CD4-positive, alpha-beta memory T cell (primary cell): ENCODE measurements at places on chromosomes 5 and 9.
A peak's percentile ranks its signal among the peaks of the same experiment; 100 is the strongest.

- peak; percentile 86 for DNase-seq
- H3K27ac ChIP-seq: no peak overlapping the region
- H3K36me3 ChIP-seq: no peaks in the 10 kb centered on the region
- H3K4me1 ChIP-seq: peaks cover 25% of the 10 kb centered on the region
- no peak overlapping the region for H3K4me3 ChIP-seq
- no peaks in the 10 kb centered on the region for H3K27me3 ChIP-seq
Measured at GRCh38 chr9:137236238-137236935, 4.7 kb upstream of the TUBB4B start.

DNA sequence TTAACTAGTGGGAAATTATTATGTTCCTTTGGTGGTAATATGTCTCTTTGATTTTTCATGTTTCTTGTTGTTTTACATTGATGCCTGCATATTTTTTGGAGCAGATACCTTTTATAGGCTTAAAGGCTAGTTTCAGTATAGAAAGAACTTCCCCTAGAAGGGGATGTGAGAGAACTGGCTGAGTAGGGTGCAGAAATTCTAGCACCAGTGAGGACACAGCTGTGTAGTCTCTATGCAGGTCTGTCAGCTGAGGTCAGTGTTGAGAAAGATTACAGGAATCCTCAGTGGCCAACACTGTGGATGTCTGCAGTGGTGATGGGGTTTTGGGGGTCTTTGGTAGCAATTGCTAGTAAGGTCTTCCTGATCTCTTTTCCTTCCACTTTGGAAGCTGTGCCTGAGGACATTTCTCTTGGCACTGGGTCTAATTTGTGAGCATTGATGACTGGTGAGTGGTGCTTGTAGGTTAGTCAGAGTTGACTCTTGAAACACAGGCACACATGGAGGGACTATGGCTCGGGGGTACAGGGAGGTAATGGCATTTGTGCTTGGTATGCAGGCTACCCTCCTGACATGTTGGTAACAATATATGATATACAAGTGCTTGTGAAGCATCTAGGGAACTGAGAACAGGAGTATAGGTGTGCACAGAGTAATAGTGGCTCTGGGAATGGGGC is 221.4 kb downstream of the SPATA31D1 start:
- H3K27me3 ChIP-seq: no peaks in the 10 kb centered on the region
- no peaks in the 10 kb centered on the region for H3K4me1 ChIP-seq
- H3K4me3 ChIP-seq: no peak overlapping the region
- no peak overlapping the region for H3K27ac ChIP-seq
- no peak for DNase-seq
- H3K36me3 ChIP-seq: no peaks in the 10 kb centered on the region

- no peak overlapping the region for H3K4me3 ChIP-seq
- DNase-seq: no peak
- no peaks in the 10 kb centered on the region for H3K27me3 ChIP-seq
- no peaks in the 10 kb centered on the region for H3K4me1 ChIP-seq
- H3K36me3 ChIP-seq: no peaks in the 10 kb centered on the region
- H3K27ac ChIP-seq: no peak overlapping the region
Measured at GRCh38 chr5:142810081-142810480, 39.9 kb downstream of the ARHGAP26 start.

- H3K36me3 ChIP-seq: no peaks in the 10 kb centered on the region
- DNase-seq: no peak
- no peak overlapping the region for H3K27ac ChIP-seq
- no peak overlapping the region for H3K4me3 ChIP-seq
Measured at GRCh38 chr9:87501806-87502205, 4.1 kb downstream of the DAPK1 start.

GRCh38 chr5:103138202-103138690 is 18.1 kb downstream of the PPIP5K2 start:
- peaks cover 4% of the 10 kb centered on the region for H3K36me3 ChIP-seq
- no peaks in the 10 kb centered on the region for H3K4me1 ChIP-seq
- no peak for DNase-seq
- H3K4me3 ChIP-seq: no peak overlapping the region

- H3K27ac ChIP-seq: no peak overlapping the region
- DNase-seq: no peak
- no peaks in the 10 kb centered on the region for H3K27me3 ChIP-seq
- no peak overlapping the region for H3K4me3 ChIP-seq
- no peaks in the 10 kb centered on the region for H3K36me3 ChIP-seq
Measured at GRCh38 chr5:97046270-97046982, 96.0 kb downstream of the LIX1 start.

DNA sequence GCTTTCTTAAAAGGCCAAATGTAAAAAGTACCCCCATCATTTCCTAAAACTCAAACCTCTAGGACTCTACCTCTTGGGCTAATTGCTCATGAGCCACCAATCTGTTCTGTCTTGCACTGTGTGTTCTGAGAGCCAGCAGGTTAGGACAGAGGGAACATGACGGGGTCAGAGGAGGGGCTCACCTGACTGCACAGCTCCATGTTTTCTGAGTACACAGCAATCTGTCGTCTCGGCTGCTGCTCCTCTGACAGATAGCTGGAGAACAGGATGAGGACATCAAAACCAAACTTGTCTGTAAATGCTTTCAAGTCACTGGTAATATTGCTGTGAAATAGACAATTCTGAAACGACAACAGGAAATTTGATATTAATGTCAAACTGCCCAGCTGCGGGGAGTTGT is 50.9 kb upstream of the PCA3 start:
- no peak overlapping the region for H3K27ac ChIP-seq
- no peak for DNase-seq
- no peaks in the 10 kb centered on the region for H3K36me3 ChIP-seq
- no peaks in the 10 kb centered on the region for H3K27me3 ChIP-seq
- H3K4me1 ChIP-seq: no peaks in the 10 kb centered on the region

- no peaks in the 10 kb centered on the region for H3K4me1 ChIP-seq
- H3K27me3 ChIP-seq: no peaks in the 10 kb centered on the region
- no peak overlapping the region for H3K27ac ChIP-seq
- no peak for DNase-seq
- no peak overlapping the region for H3K4me3 ChIP-seq
Measured at GRCh38 chr5:124355928-124356327, 390.5 kb downstream of the ZNF608 start.

GRCh38 chr5:39470811-39471210 is 46.0 kb upstream of the DAB2 start:
- no peak overlapping the region for H3K4me3 ChIP-seq
- H3K36me3 ChIP-seq: no peaks in the 10 kb centered on the region
- H3K27me3 ChIP-seq: no peaks in the 10 kb centered on the region
- no peaks in the 10 kb centered on the region for H3K4me1 ChIP-seq
- DNase-seq: no peak
- no peak overlapping the region for H3K27ac ChIP-seq

DNA sequence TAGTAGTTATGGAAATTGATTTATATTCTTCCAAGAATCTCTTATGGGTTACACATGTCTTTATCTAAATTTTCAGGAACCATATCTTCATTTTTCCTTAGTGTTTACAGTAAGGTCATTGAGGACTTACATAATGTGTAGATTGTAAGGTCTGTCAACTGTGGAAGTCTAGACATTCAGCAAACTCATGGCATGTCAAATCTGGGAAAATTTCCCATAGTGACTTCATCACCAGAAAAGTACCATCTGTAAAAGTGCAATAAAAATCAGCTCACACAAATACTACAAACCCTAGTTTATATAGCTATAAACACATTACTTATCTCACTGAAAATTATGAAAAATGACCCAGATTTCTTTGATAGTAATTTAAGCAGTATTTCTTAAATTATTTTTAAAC is 419.4 kb downstream of the MTRR start:
- no peaks in the 10 kb centered on the region for H3K27me3 ChIP-seq
- no peak overlapping the region for H3K27ac ChIP-seq
- H3K4me1 ChIP-seq: no peaks in the 10 kb centered on the region
- no peak for DNase-seq
- no peaks in the 10 kb centered on the region for H3K36me3 ChIP-seq
- H3K4me3 ChIP-seq: no peak overlapping the region

DNA sequence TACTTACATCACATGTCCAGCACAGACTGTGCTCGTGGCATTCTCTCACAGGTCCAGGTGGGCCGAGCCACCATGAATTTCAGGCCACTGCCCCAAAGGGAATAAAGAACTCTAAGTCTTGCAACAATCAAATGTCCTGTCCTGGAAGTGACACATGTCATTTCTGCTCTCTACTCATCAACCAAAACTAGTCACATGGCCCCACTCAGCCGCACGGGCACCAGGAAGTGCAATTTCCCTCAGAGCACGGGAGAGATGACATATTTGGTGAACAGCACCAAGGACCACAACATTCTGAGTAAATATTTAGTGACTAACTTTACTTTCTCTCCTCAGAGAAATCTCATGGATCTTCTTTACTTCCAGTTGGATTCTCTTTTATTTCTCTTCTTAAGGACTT is 131.1 kb upstream of the TUT7 start:
- H3K4me3 ChIP-seq: no peak overlapping the region
- no peaks in the 10 kb centered on the region for H3K36me3 ChIP-seq
- no peaks in the 10 kb centered on the region for H3K27me3 ChIP-seq
- no peak overlapping the region for H3K27ac ChIP-seq

DNA sequence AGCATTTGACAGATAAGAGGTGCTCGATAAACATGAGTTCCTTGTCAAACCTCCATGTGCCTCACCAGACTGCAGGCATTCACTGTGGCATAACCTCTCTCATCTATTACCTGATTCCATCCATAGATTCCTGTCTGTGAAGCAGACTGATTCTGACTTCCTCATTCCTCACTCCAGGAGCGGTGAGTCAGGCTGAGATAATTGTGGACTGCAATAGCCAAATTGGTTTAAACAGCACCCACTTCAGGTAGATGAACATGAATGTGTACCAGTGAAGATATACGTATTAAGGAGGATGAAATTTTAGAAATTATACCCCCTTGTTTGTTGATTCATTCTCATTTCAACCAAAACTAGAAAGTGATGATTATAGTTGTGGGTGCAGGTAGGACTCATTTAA is 391.2 kb downstream of the HINT1 start:
- DNase-seq: no peak
- H3K4me1 ChIP-seq: no peaks in the 10 kb centered on the region
- H3K4me3 ChIP-seq: no peak overlapping the region
- H3K36me3 ChIP-seq: no peaks in the 10 kb centered on the region
- no peak overlapping the region for H3K27ac ChIP-seq

DNA sequence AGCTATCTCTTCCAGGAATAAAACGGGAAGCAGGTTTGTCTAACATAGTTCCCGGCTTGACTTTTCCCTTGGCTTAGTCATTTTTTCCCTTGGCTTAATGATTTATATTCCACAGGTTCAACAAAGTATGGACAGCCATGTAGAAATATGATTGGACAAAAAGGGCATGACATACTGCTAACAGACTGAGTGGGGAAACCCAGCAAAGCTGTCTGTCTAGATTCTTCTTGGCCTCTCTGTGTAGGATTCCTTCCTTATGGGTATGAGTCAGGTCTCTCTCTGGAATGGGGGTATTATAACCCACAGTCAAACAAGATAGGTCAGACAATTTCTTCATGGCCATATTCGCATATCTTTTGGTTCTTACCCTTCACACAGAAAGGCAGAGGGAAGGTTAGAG is 5.7 kb upstream of the MTAP start:
- DNase-seq: no peak
- peaks cover 8% of the 10 kb centered on the region for H3K4me1 ChIP-seq
- H3K4me3 ChIP-seq: no peak overlapping the region
- H3K27ac ChIP-seq: no peak overlapping the region
- peaks cover 6% of the 10 kb centered on the region for H3K27me3 ChIP-seq

GRCh38 chr5:91283899-91284298 is 99.2 kb downstream of the ARRDC3 start:
- H3K36me3 ChIP-seq: no peaks in the 10 kb centered on the region
- no peak overlapping the region for H3K4me3 ChIP-seq
- no peak for DNase-seq
- H3K4me1 ChIP-seq: peaks cover 14% of the 10 kb centered on the region
- no peak overlapping the region for H3K27ac ChIP-seq

GRCh38 chr9:18874069-18874468 is 158.9 kb downstream of the SAXO1 start:
- no peaks in the 10 kb centered on the region for H3K36me3 ChIP-seq
- no peak overlapping the region for H3K4me3 ChIP-seq
- H3K4me1 ChIP-seq: no peaks in the 10 kb centered on the region
- DNase-seq: no peak

DNA sequence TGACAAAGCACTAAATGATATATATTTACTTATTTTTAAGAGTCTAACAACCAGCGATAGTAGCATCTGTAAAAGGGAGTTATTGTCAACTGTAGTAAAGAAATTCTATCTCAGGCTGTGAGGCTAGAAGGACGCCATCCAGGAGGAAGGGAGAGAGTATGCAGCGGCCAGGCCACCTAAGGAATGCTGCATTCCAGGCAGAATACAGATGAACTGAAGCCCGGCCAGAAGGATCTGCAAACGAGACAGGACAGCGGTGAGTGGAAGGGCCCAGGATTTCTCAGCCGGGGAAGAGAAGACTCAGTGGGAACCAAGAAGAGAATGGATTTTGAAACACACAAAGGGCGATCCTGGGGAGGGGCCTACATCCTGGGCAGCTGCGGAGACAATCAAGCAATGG is 7.4 kb downstream of the RETREG1 start:
- no peaks in the 10 kb centered on the region for H3K36me3 ChIP-seq
- H3K27me3 ChIP-seq: no peaks in the 10 kb centered on the region
- H3K27ac ChIP-seq: no peak overlapping the region
- no peak overlapping the region for H3K4me3 ChIP-seq
- DNase-seq: no peak
- H3K4me1 ChIP-seq: peaks cover 24% of the 10 kb centered on the region

- no peak for DNase-seq
- H3K4me1 ChIP-seq: no peaks in the 10 kb centered on the region
- no peaks in the 10 kb centered on the region for H3K27me3 ChIP-seq
- no peak overlapping the region for H3K27ac ChIP-seq
- H3K36me3 ChIP-seq: no peaks in the 10 kb centered on the region
Measured at GRCh38 chr9:72656021-72656420, 134.6 kb downstream of the TMC1 start.

- no peaks in the 10 kb centered on the region for H3K4me1 ChIP-seq
- H3K27ac ChIP-seq: no peak overlapping the region
- H3K27me3 ChIP-seq: no peaks in the 10 kb centered on the region
- H3K4me3 ChIP-seq: no peak overlapping the region
Measured at GRCh38 chr5:172407822-172408221, 46.5 kb downstream of the SH3PXD2B start.

DNA sequence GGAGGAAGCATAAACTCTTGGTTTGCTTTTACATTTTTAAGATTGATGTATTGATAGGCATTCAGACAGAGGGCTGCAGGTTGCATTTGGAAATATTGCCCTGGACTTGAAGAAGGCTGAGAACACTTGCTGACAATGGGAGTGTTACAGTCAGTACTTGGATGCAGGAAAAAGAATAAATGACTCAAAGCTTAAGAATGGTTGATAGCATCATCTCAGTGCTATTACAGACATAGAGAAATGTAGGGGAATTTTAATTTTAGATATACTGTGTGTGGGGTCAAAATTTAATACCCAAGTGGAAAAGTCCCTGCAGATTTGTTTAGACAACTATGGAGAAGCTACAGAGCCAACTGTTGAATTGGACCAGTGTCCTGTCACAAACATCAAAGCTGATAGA is 101.1 kb downstream of the ISL1 start:
- no peak overlapping the region for H3K4me3 ChIP-seq
- no peak for DNase-seq
- H3K4me1 ChIP-seq: no peaks in the 10 kb centered on the region
- H3K36me3 ChIP-seq: no peaks in the 10 kb centered on the region
- no peak overlapping the region for H3K27ac ChIP-seq
